BJ (cell line): ENCODE measurements at places on chromosomes 11 and 22.

- DNase-seq: no peak
Observed at GRCh38 chr11:7982582-7983119, 4.5 kb upstream of the EIF3F start.

GRCh38 chr22:43889201-43889859 is 2.5 kb downstream of the PNPLA5 start:
- no peak for DNase-seq

GRCh38 chr11:36326524-36327419 is 30.7 kb downstream of the PRR5L start:
- no peak for DNase-seq

DNA sequence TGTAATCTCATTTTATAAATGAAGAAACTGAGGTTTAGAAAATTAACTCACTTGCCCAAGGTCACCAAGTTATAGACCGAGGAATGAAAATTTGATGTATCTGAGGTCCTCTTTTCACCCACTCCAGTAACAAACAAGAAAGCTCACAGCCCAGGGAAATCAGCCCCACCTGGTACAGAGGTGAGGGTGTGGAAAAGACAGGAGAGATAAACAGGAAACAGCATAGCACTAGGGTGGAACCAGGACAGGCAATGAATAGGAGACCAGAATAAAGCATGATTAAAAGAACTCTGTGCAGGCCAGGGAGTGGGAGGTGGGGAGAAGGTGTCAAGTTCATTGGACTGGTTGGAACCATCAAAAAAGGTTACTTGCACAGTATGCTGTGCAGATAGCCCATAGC is 46.2 kb upstream of the SMCO4 start:
- DNase-seq: no peak

DNA sequence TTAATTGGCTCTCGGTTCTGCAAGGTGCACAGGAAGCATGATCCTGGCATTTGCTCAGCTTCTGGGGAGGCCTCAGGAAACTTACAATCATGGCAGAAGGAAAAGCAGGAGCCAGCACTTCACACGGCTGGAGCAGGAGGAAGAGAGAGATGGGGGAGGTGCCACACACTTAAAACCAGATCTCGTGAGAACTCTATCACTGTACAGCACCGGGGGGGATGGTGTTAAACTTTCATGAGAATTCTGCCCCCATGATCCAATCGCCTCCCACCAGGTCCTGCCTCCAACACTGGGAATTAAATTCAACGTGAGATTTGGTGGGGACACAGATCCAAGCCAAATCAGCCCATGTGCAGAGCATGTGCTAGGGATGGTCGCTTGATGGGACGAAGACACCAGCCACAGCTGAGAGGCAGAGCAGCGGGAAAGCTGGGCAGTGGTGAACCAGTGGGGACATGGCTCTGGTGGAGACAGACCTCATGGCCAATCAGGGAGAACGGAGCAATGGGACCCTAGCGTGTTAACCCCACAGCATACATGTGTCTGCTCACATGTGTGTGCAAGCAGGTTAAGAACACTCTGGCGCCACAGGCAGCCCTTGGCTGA is 6.2 kb downstream of the TANGO2 start:
- DNase-seq: no peak
